Psoas muscle (tissue), 8 donors: ENCODE measurements at places on chromosomes 6 and 20.

- no peak for DNase-seq
These were observed 141.7 kb downstream of the NKAIN2 start for GRCh38 chr6:123945386-123945785.

GRCh38 chr20:32433311-32434021 lies 75.3 kb downstream of the ASXL1 start:
- DNase-seq: no peak

- no peak for DNase-seq
These were observed 414 bp downstream of the SIM1 start for GRCh38 chr6:100464162-100464851.

GRCh38 chr6:42113936-42114636 lies 28.3 kb downstream of the C6orf132 start:
- DNase-seq: no peak

GRCh38 chr20:5198651-5198924 lies 71.8 kb downstream of the CDS2 start:
- no peak for DNase-seq

DNA sequence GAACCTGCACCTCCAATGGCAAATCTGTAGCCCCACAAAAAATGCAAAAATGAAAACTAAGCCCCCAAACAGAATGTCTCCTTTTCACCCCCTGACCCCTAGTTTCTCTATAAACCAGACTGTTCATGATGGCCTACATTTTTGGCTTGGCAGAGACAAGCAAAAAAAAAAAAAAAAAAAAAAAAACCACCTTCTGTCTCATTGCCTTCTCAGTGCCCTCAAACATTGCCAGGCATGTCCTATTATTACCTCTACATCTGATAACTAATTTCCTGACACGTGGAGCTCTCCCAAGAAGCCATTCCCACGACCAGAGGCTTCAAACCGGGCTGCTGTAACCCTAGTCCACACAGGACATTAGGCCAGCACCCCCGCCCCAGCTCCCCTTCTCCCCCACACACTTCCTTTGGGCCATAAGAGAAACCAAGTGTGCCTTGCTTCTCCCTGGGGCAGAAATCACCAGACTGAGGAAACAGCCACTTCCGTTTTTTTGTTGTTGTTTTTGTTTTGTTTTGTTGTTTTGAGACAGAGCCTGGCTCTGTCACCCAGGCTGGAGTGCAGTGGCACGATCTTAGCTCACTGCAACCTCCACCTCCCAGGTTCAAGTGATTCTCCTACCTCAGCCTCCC lies 65.4 kb downstream of the GPR6 start:
- DNase-seq: no peak

GRCh38 chr6:156791320-156791850 lies 14.2 kb downstream of the ARID1B start:
- DNase-seq: no peak

DNA sequence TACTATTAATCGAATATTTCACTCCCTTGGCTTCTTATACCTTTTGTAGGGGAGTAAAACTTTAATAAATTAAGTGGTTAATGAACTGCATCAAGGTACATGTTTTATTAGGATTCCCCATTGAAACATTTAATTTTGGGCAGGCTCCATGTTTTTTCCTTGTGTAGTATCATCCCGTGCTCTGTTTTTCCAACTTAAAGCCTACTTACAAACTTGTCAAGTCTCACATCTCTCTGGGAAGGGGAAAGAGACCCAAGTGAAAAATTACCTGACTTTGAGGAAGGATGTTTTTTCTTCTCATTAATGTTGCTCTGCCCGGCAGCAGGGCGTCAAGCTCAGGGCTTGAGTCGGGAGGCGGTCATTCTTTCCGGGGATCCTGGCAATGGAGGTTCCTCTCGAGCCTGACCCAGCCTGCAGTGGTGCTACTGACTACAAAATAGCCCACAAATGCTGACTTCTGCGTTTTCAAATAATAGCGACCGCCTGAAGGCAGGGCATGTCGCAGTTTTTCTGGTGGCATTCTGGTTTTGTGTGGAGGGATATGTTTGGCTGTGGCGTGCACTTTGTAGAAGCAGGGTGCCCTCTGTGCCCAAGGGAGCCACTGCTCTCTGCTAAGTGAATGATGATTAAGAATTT lies 2.4 kb downstream of the DSP start:
- no peak for DNase-seq

DNA sequence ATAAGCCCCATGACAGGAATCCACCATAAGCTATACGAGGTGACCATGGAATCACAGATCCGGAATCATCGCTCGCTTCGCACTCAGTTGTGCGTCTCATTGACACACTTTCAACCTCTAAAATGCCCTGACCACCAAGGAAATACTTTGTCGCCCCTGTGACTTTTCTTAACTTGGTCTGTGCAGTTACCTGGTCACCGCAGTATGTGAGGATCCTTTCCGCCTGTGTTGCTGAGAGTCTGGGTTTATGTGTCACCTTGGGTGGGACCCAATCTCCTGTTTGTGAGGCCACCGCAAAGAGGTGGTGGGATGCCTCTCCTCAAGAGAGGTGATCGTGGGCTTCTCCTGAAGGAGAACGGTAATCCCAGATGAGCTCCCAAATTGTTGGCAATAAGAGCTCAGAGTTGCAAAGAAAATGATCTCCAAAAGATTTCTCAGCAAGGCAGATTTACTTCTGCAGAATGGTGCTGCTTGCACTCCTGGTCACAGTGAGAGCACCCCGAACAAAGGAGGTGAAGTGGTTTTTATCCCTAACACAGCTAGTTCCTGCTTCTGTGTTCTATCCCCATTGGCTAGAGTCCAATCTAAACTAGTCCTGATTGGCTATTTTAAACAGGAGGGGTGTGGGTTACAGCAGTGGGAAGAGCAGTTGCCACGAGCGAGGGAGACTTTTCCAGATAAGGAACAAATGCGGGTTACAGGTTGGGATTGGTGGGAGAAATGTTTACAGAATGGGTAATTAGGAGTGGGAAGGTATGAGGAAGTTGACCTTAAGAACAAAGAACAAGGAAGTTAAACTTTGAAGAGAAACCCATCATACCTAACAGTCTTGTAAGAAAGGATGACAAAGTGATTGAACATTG lies 9.1 kb upstream of the ZNFX1 start:
- DNase-seq: no peak

DNA sequence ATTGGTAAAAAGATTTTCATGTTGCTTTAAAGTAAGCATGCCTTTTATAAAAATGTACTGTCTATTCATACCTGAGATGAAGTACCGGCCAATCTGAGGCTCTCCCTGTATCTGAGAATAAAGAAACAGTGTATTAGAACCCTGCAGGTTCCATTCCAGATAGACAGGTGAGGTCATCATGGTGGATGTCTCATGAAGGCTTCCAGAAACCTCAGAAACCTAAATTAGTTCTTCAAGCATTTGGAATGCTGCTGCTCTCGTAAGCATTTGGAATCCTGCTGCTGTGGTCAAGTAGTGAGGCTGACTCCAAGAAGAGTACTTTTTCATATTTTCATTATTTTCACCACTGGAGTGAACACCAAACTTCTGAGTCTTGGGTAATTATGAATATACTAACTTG lies 642.3 kb downstream of the MAFB start:
- DNase-seq: no peak

DNA sequence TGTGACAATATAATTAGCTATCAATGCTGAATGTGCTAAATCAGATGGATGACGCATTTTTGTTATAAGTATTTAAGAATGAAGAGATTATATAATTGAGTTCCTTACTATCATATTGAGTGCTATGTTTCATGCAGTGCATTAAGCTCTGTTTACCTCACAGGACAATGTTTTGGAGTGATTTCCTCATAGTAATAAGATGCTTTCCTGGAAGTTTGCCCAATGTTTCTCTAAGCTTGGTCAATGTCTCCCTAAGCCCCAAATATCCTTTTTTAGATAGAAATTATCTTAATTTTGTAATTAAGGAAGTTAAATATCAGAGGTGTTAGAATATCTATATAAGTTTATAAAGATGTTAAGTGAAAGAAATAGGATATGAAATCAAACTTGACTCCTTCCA lies 489.6 kb downstream of the MMUT start:
- DNase-seq: no peak
